ENCODE measurements at places on chromosomes 1 and 21.

DNA sequence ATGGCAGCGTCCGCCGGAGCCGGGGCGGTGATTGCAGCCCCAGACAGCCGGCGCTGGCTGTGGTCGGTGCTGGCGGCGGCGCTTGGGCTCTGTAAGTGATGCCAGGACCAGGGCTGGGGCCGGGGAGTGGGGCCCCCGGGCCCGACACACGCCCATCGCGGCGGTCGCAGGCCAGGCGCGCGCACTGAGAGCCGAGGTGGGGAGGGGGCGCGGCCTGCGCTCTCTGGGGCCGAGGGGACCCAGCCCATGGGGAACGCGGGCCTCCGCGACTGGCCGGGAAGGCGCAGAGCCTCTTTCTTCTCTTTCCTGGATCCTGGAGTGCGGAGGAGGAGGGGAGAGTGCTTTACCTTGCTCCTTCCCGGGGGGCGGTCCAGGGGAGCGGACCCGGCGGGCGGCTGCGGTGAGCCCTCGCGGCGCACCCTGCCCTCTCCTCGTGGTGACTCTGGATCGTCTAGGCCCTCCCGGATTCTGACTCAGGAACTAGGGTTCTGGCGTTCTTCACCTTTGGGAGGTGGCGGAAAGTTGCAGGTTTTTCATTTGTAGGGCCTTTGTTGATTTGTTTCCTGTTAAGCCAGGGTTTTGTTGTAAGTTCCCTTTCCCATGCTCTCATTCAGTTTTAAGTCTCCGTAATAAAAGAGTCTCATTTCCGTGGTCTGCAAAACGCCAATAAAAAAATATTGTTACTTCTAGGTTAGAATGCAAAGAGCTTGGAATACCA lies 529 bp downstream of the MPZL1 start:
- DNase-seq = peak; percentile 74

DNA sequence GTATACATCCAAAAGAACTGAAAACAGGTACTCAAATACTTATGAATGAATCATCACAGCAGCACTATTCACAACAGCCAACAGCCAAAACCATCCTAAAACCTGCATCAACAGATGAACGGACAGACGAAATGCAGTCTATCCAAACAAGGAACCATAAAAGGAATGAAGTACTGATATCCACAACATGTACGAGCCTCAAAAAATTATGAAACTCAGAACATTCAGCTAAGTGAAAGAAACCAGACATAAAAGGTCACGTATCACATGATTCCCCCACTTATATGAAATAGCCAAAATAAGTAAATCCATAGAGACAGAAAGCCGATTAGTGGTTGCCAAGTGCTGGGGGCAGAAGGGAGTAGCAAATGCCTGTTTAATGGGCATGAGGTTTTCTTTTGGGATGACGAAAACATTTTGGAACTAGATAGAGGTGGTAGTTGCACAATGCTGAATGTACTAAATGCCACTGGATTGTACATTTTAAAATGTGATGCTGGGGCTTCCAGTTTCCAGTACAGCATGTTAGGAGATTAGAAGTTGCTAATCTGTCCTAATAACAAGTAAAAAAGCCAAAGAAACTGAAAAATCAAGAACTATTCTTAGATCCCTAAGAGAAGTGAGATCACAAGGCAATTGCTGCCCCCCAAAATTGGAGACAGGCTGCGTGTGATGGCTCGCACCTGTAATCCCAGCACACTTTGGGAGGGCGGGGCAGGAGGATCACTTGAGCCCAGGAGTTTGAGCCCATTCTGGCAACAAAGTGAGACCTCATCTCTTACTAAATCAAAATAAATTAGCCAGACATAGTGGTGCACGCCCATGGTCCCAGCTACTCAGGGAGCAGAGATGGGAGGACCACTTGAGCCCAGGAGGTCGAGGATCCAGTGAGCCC lies 25.3 kb downstream of the CLSTN1 start:
- no peak for DNase-seq

DNA sequence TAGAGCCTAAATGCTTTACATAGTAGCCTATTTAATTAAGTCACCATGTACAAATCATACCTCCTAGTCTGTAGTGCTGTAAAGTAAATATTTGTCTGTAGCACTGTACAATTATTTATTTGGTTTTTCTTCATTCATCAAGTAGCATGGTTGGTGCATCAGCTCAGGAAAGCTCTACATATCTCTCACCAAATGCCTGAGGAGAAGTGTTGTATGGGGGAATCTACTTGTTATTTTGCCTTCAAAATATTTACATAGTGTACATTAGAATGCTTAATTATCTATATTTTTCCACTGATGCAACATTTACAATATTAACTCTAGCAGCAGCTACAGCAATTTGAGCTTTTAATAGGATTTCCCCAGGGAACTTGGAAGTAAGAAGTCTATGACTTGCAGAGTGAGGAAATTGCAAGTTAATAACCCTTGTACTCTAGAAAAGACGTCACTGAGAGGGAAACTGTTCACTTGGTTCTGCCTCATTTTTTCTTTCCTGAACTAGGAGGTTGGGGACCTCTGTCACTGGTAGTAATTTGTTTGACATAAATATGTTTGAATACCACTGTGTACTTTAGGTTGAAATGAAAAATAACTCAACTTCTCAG lies 207.4 kb downstream of the PDE4B start:
- no peak for DNase-seq

DNA sequence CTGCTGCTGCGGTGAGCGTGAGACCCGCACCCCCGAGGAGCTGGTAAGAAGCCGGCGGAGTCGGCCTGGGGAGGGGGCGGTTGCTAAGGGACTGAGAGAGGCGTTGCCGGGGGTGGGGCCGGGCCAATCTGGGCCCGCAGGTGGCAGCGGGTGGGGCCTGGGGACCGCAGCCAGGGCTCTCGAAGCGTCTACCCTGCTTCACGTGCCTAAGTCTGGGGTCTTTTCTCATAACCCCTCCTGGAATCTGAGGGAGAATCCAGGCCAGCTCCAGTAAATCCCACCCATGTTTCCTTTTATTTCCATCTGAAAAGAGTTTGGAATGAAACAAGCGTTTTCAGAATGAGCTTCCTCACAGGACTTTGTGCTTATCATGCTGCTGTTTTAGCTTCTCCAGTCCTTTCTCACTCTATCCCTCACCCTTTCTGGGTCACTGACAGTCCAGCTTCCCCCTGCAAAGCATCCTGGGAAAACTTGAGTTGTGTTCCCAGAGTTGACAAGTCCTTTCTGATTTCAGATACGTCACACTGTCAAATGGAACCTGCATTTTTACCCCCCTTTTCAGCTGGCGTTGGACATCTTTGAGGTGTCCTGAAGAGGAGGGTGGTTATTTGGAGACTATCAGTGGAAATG lies 431 bp downstream of the CLCN6 start:
- no peak for DNase-seq

DNA sequence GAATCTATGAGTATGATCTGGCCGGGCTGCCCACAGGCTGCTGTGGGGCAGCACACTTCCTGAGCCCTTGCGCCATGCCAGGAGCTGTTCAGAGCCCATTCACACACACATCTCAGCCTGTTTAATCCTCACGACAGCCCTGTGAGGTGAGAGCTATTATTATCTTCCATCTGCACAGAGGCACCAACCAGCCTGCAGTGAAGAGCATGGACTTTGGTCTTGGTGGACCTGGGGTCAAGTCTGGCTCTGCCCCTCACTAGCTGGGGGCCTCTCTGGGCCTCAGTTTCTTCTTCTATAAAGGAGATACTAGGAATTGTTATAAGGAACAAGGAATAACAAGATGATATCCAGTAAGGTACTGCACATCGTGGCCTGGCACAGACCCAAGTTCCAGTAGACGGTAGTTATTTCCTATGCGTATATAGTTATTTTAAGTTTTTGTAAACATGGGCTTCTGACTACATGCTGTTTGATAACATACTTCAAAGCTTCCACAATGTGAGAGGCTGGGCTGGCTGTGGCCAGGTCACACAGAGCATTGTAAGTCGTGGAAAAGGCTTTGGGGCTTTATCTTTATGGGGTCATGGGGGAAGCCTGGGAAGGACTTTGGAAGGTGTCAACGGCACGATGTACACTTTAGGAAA lies 3.4 kb upstream of the PADI2 start:
- no peak for DNase-seq

DNA sequence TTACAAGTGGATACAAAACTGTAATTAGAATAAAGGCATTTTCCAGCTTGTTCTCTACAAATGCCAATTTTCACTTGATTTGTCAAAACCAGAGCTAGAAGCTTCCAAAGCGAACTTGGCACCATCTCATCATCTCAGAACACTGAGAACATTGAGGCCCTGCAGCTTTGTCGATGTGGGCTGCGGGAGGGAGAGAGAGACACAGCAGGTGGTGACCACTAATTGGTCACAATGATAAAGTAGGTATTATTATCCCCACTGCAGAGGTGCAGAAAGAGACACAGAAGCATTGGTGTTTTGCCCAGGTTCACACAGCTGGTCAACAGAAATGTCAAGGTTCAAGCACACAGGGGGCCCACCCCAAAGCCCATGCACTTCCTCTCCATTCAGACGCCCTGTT lies 72.2 kb upstream of the KRTAP19-8 start:
- no peak for DNase-seq

- DNase-seq = peak; percentile 91
Observed at GRCh38 chr1:212557739-212558692, 50.5 kb upstream of the ATF3 start.

- DNase-seq = no peak
Observed at GRCh38 chr1:85888921-85889320, 180.7 kb upstream of the ZNHIT6 start.

GRCh38 chr1:25628741-25629421 lies 12.3 kb downstream of the MAN1C1 start:
- no peak for DNase-seq

- no peak for DNase-seq
Observed at GRCh38 chr21:34034369-34035014, 38.9 kb upstream of the MRPS6 start.

- no peak for DNase-seq
Observed at GRCh38 chr21:22582026-22582425, 1583.8 kb downstream of the NCAM2 start.

DNA sequence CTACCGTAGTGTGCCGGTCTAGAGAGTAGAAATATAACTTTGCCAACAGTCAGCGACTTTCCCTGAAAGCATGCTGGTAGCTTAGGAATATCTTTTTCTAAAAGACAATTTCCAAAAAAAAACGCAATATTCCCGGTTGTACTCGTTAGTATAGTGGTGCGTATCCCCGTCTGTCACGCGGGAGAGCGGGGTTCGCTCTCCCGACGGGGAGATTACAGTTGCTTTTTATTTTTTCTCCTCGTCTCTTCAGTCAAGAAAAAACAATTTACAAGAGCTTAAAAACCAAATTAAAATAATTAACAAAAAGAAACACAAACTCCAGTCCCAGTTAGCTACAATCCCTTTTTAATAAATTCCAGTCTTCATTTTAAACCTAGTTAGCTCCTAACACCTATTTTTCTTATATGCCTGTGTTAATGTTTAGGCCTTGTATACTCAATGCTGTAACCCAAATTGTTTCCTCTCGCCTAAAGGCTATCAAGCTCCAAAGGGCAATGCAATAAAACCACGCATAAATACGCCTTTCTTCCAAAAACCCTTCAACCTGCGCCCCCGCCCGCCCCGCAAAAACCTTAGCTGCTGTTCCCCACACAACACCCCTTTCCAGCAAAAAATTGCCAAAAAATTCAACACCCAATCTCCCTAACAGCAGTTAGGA lies 7.8 kb downstream of the HSPA6 start:
- DNase-seq = no peak

DNA sequence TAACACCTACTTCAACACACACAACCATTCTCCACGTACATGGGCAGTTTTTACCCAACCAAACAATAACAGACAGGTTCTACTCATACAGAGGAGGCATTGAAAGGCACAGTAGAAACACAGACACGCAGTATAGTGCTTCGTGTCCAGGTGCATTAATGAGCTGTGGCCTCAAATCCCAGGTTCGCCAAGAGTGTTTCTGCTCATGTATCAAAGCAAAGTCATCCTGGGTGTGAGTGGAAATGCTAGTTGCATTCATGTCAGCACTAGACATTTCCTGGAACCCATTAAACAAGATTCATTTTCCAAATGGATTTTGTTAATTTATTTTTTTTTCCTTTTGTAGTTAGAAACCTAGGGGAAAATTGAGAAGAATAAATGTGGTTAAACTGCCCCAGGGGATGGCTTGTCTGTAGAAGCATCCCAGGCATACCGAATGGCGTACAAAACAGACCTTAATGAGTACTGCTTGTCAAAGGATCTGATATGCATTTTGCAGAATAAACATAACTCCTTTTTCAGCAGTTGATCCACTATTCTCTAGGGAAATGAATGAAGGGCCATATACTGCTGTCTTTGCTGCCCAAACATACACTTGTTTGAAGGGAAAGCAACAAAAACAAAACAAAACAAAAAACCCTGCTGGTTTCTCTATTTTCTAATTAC lies 298.6 kb upstream of the ST6GALNAC5 start:
- DNase-seq = no peak

- no peak for DNase-seq
Observed at GRCh38 chr1:37434292-37435225, 39.8 kb upstream of the ZC3H12A start.

DNA sequence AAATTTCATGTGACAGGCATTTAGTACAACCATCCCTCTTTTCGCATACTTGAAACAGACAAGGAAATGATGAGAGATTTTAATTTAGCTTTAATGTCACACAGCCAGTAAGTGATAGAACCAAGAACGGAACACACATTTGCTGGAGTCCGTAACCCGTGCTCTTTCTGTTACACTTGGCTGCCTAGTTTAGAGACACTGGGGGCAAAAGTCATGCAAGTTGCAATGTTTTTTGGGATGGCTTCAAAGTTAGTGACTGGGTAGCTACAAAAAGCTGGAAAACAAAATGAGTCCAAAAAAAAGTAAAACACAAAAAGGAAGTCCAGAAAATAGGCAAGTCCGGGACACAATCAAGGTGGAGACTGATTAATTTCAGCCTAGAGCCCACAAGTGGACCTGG lies 5.9 kb downstream of the NID1 start:
- no peak for DNase-seq

- DNase-seq = no peak
Observed at GRCh38 chr1:61612602-61613001, 112.3 kb downstream of the TM2D1 start.

DNA sequence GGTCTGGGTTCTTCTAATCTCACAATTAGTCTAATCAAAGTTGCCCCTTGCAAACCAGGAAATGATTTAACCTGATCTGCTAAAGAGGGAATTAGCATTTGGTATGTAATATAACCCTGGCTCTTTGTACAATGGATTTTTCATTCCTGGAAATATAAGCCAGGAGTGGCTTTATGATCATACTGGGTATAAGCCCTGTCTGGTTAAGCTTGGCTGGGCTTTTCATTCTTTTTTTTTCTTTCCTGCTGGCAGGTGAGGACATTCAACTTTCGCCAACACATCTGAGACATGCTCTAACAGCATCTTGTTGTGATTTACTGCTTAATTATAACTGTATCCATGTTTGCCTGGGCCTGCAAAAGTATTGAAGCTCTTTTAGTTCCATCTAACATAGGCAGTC lies 20.4 kb upstream of the SDE2 start:
- DNase-seq = no peak

- no peak for DNase-seq
Observed at GRCh38 chr1:69569175-69569541, 1.4 kb downstream of the LRRC7 start.

DNA sequence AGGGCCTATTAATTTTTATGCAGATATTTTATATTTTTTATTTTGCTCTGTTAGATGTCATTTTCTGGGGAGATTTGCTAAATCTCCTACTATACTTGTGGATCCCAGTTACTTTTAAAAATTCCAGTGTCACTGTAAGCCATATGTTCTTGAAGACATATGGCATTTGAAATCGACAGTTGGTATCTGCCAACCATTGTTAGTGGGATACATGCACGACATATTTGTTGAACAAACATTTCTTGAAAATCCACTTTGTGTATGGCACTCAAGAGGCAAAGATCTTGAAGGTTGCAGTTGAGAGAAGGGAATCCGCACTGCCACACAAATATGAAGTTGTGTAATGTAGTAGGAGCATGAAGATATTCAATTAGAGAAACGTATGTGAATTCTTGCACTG lies 287.7 kb downstream of the HHAT start:
- no peak for DNase-seq
